ENCODE measurements at places on chromosomes 2 and 18.

- no peak for DNase-seq
Observed at GRCh38 chr18:74396171-74397169, 60.6 kb downstream of the DIPK1C start.

DNA sequence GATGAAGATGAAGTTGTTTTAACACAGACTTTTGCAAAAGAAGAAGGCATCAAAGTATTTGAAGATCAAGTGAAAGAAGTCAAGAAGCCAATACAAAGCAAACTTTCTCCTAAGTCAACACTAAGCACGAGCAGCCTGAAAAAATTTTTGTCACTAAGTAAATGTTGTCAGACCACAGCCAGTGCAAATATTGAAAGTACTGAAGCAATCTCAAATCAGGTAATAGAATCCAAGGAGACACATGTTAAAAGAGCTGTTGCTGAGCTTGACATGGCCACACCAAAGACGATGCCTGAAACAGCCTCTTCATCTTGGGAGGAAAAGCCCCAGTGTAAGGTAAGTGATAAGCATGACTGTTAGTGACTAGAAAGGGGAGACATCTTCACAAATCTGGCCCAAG is 75.1 kb downstream of the FSIP2 start:
- DNase-seq, result no peak

- no peak for DNase-seq
Observed at GRCh38 chr2:39059366-39059952, 61.4 kb downstream of the SOS1 start.

GRCh38 chr2:215293879-215294278 is 18.0 kb upstream of the ATIC start:
- DNase-seq, result no peak

GRCh38 chr2:100588071-100588786 is 25.4 kb downstream of the PDCL3 start:
- no peak for DNase-seq

Measured in T-helper 9 cell (primary cell).